Activated naive CD4-positive, alpha-beta T cell (primary cell): ENCODE measurements at places on chromosomes 6 and 20.

- peak; percentile 40 for DNase-seq
These were observed 19.2 kb downstream of the PRND start for GRCh38 chr20:4740774-4741431.

- no peak for DNase-seq
These were observed 442.3 kb upstream of the MAP3K7 start for GRCh38 chr6:91029211-91029610.

DNA sequence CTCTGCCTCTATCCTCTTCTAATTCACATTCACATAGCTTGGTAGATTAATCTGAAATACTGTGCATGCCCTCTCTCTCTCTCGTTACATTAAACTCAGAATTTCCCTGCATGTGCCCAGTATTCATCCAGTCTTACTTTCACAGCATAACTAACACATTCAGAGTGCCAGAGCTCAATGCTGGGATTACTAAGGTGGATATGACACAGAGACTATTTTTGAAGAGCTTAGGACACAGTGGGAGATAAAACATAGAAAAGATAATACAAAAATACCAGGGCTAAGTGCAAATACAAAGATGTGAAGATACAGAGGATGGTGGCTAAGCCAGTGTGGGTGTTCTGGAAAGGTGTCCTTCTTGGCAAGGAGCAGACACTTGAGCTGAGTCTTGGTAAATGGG, 6.3 kb downstream of the SYNE1 start:
- DNase-seq = no peak

DNA sequence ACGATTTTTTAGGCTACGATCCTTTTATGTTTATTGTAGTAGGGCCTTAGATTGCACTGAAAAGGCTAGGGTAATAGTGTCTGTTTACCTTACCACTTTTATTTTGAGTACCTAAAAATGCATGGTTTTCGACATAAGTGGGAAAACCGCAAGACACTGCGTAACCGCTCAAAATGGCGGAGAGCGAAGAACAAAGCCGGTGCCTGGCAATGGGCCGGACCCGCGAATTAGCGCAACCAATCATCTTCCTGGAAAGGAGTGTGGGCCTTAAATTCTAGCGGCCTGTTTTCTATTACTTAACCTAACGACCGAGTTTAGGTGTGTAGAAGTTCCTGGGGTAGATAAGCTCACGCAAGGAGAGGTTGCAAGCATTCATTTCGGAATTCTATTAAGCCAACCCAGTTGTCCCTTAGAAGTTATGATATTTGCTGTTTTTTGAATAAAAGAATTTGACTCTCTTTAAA, 118.0 kb downstream of the HFE start:
- peak; percentile 45 for DNase-seq

- DNase-seq = no peak
These were observed 503.2 kb downstream of the CDKAL1 start for GRCh38 chr6:21037453-21037852.

DNA sequence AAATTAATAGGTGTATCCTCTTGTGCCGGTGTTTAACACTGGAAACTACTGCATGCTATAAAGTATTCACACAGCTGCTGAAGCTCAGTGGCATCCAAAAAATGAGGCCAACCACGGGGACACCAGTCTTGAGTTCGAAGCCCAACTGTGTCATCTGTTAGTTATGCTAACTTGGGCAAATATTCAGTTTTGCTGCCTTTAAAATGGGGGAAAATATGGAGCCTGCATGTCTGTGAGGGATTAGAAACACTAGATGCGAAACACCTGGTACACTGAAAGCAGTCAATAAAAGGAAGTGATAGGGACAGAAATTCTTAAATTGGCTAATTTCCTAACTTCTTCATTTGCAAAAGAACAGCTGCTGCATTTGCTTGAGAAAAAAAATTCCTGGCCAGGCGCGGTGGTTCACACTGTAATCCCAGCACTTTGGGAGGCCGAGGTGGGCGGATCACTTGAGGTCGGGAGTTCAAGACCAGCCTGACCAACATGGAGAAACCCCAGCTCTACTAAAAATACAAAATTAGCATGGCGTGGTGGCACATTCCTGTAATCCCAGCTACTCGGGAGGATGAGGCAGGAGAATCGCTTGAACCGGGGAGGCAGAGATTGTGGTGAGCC, 36.6 kb upstream of the MLIP start:
- DNase-seq = no peak

DNA sequence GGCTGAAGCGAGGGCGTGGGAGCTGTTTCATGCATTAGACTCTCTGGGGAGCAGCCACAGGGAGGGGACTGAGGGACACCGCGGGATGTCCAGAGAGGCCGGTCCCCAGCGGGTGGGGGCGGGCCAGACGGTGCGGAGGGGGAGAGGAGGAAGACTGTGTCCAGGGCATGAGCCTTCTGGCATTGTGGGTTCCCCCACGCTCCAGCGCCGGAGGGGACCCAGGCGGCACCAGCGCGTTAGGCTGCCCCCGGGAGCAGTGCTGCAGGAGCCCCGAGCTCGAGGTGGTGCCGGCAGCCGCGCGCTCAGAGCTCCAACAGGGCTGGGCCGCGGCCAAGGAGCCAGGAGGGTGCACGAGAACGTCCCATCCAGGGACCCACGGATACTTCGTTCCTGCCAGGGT, 14.4 kb downstream of the SLC22A3 start:
- DNase-seq = no peak

GRCh38 chr6:12114055-12114503, 102.0 kb downstream of the HIVEP1 start:
- no peak for DNase-seq

- DNase-seq = no peak
These were observed 180.5 kb downstream of the TENT5A start for GRCh38 chr6:81572020-81572419.

DNA sequence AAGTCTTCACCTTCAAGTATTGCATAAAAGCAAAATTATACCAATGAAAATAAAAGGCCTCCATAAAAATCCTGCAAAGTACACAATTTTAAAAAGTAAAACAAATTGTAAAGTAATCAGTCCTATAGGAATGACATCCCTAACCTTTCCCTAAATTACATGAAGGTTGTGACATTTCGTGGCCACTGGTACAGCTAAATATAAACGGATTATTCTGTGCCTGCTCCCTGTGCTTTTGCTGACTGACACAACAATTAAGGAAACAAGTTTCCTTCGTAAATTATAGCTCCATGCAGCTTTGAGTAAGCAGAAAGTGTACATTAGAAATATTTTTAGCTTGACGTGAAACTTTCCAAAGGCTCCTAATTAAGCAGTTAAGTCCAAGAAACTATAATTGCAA, 222.8 kb downstream of the KCNQ5 start:
- DNase-seq = no peak

GRCh38 chr6:73516514-73517489, 4.0 kb downstream of the EEF1A1 start:
- DNase-seq = no peak

DNA sequence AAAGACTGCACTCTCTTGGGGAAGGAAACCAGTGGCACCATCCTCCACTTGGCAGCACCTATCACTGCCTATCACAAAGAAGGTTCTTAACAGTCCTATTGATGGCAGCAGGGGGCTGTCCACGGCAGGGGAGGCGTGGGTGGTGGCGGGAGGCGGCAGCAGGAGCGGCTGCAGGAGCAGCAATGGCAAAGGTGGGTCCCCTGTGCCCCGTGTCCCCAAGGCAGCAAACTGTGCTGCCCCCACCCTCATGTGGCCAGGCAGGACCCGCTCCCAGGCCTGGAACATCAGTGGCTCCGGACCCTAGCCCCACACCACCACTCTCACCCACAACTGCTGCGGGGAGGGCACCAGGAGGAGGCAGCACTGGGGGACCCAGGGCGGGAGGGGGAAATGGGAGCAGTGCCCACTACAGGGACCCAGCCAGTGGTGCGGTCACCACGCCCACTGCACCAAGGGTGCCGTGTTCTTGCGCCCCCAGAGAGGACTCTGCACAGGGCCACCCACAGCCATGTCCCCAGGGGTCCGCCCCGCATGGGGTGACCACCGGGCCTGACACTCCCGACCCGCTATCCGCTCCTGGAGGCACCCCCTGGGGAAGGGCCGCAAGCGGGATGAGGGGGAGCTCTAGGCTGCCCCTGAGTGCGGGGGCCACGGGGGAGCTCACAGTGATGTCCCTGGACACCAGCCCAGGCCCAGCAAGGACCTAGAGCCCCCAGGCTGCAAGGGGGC, 54.6 kb downstream of the GMDS start:
- DNase-seq = no peak

DNA sequence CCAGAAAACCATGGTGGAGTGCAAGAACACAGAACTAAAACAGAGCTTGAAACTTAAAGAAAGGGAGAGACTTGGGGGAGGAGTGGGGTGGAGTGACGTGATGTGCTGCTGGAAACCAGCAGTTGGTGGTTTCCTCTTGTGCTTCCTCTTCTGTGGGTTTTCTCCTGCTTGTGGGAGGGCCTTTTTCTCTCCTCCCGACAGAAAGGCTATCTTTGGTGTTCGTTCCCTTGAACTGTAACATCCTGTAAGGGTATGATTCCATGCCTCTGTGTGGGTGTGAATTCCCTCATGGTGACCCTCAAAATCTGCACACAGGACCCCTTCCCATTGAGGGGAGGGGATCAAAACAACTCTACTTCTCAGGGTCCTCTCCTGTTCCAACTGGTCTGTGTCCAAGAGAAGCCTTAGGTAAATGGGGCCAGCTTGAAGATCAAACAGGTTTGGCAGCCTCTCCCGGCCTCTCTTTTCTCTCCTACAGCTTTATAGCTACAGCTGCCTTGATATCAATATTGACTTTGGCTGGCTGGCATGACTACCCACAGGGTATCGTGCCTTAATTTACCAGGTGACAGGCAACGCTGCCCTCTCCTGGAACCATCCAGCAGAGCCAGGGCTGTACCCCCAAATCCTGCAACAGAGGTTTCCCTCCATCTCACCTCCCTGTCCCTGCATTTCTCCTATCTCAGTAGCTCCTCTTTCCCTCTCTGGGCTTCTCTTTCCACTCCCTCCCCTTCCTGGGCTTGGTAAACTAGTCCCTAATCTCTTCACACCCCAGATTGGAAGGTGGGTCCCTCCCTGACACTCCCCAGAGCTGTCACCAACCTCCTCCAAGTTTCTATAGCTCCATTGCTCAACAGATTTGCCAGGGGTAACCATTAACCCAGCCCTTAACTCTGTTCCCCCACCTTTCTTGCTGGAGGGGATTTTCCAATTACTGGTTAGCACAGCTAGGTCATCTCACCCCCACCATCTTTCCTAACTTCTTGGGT, 1.5 kb upstream of the MSH5 start:
- DNase-seq = peak; percentile 25

- no peak for DNase-seq
These were observed 110.9 kb upstream of the SSTR4 start for GRCh38 chr20:22924046-22924737.

DNA sequence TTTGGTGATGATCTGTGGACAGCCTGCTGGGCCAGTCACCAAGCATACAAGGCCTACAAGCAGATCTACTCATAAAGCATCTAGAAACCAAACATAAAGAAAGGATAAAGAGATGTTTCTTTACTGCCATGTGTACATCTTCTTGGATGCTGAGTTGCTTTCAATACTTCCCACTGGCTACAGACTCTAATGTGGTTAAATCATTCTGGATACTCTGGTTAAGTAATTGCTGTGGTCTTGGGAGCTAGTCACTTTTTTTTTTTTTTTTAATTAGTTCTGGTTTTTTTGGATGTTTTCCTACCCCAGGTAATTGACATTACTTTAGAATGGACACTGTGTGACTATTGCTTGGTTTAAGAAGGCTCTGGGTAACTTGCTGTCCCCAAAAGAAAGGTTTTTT, 215.4 kb upstream of the RUNX2 start:
- no peak for DNase-seq

DNA sequence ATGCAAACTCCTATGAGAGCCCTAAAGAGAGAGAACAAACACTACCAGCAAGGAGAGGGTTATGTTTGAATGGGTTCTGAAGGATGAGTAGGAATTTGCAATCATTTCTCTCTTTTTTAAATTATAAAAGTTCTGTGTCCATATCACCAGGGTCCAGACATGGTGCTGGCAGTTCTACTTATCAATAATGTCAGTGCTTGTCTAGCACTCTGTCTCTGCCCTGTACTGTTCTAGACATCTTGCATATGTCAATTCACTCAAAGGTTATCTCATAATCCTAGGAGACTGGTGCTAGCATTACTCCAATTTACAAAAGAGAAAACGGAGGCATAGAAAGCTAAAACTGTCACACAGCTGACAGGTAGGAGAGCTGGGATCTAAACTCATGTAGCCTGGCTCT, 101.3 kb downstream of the VEGFA start:
- DNase-seq = no peak

DNA sequence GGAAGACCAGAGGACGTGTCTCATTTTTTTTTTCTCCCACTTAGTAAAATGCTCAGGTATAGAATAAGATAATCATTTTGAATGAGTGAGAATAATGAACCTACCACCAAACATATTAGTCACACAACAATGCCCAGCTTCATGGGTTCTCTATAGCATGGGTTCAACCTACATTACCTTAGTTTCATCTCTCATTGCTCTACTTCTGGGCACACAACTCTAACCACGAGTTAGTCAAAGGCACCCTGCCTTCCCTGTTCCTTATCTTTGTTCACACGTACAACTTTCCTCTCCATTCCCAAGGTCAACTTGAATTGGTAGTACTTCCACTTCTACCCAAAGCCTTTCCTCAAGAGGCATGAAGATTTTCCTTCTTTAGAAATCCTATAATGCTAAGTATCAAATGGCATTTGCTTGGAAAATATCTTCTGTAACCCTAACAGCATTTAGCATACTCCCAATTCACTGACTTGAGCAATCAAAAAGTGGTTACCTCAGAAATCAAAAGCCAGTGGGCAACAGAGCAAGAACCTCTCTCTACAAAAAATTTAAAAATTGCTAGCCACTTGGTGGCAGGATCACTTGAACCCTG, 20.9 kb downstream of the DEK start:
- no peak for DNase-seq

- DNase-seq = no peak
These were observed 135.3 kb downstream of the HFE start for GRCh38 chr6:26222571-26222970.

- no peak for DNase-seq
These were observed 44.8 kb downstream of the TXNDC5 start for GRCh38 chr6:7865781-7866180.
